Activated naive CD4-positive, alpha-beta T cell treated with anti-CD3 and anti-CD28 coated beads, Interleukin-2, amount 50 U/mL, for 16 hours (primary cell): ENCODE measurements at places on chromosomes 5 and 9.

- no peak for DNase-seq
Observed at GRCh38 chr5:110854200-110854599, 115.4 kb downstream of the SLC25A46 start.

- no peak for DNase-seq
Observed at GRCh38 chr5:96297867-96298266, 135.2 kb downstream of the PCSK1 start.

DNA sequence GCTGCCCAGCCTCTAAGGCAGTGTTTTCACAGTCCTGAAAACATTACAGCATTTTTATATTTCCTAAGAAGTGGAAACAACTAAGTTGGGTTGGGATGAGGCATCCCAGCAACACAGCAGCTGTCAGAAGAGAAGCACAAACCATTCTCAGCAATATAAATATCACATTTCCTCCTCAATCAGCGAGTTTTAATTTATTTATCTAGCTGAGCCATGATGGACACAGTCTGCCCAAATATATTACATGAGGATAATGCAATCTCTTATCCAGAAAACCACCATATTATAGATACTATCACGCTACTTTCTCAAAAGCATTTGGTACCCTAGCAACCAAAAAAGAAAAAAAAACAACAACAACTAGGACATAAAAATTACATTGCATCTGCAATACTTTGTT lies 158.5 kb downstream of the FSTL4 start:
- DNase-seq: no peak

DNA sequence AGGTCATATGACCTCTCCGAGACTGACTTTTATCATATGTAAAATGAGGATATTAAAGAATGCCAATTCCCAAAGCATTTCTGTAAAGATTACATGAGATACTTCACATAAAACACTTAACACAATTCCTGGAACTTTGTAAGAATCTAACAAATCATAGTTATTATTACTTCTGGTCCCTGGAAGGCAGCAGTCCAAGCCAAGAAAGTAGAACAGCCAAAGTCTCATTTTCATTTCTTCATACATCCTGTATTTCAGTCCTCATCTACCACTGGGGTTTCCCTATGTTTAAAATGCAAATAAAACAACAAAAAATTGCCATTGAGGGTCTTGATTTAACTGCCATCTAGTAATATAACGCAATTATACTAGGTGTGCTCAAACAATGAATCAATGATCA lies 179.5 kb downstream of the MARCHF11 start:
- DNase-seq: no peak
